ENCODE measurements at places on chromosomes 3 and 15. TPM values are rescaled to one million over a fixed set of nuclear protein-coding genes. Genes with fewer than 3 reads are reported as not detected.

GRCh38 chr3:149464542-149465328 lies 9.8 kb upstream of the TM4SF4 start:
- no peak for DNase-seq

SGO1 gene
- polyA plus RNA-seq, result 2.1 TPM

- no peak for DNase-seq
Measured at GRCh38 chr3:12588039-12589009, 31.4 kb downstream of the MKRN2 start.

- peak; percentile 20 for DNase-seq
Measured at GRCh38 chr3:182837855-182838454, 44.7 kb downstream of the ATP11B start.

ZWILCH gene
- 9.5 TPM for polyA plus RNA-seq

DNAH12 gene
- polyA plus RNA-seq, result 0.08 TPM

EFHB gene
- polyA plus RNA-seq, result 0.42 TPM

MESP1 gene
- polyA plus RNA-seq, result not detected

DNA sequence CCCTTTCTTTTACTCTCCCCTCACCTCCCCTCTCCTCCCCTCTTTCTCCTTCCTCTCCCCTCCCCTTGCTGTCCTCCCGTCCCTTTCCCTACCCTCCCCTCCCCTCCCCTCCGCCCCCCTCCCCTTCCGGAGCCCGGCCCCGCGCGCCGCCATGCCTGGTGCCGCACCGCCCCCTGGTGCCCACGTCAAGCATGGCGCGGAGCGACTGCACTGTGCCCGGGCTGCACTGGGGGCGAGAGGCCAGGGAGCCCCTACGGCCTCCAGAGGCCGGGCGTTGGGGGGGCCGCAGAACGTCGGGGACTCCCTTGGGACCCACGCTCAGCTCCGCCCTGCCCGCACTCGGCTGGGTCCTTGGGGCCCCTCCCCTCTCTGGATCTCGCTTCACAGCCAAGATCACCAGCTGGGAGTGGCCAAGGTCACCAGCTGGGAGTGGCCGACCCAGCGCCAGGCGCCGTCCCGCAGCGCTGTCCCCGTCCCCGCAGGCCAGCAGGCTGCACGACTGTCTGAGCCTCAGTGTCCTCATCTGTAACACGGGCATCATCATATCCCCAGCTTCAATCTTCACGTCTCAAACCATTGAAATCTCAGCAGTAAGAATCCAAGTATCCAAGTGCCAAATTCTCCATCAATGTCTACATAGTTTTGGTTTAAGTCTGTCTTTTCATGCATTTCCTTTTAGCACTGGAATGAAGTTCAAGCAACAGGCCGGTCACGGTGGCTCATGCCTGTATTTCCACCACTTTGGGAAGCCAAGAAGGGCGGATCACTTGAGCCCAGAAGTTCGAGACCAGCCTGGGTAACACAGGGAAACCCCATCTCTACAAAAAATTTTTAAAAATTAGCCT lies 42.5 kb downstream of the TPRA1 start:
- DNase-seq, result peak; percentile 14

DNA sequence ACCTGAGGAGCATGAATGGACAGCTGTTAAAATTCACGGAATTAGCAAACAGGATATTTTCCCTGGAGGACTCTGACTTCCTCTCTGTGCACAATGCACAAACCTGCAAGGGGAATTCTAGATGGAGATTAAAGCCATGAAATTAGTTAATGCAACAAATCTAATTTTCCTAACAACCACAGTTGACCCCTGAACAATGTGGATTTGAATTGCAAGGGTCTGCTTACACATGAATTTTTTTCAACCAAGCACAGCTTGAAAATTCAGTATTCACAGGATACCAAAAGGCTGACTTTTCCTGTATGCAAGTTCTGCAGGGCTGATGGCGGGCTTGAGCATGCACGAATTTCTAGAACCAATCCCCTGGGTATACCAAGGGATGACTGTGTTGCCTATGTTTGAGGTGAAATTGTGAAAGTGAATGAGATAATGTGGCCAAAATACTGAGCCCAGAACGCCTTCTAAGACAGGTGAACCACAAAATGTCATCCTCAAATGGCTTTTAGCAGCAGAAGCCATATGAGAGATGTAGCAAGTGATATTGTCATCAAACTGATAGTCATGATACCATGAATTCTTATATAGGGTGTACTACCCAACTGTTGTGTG lies 52.5 kb downstream of the COL8A1 start:
- no peak for DNase-seq

- peak; percentile 63 for DNase-seq
Measured at GRCh38 chr3:126752303-126753190, 48.5 kb downstream of the CHCHD6 start.

- no peak for DNase-seq
Measured at GRCh38 chr15:50979041-50979440, 70.6 kb downstream of the AP4E1 start.

- no peak for DNase-seq
Measured at GRCh38 chr3:159844801-159845261, 143.8 kb upstream of the IL12A start.

PLA2G4D gene
- 0.21 TPM for polyA plus RNA-seq

DNA sequence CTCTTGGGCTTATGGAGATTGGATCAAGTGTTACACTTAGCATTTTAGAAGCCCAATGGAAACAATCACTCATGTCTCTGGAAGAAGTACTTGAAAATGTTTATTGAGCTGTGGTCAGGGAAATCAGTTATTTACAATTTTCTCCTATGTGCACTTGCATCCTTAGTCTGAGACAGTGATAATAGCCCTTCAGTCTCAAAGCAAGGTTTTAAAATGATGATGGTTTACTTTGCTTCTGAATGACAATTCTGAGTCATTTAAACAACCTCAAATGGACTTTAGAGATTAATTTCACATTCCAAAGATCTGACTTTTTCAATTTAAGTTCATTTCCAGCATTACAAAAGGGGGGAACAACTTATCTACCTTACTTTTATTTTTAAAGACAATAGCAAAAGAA lies 20.1 kb downstream of the TIPARP start:
- no peak for DNase-seq

DNA sequence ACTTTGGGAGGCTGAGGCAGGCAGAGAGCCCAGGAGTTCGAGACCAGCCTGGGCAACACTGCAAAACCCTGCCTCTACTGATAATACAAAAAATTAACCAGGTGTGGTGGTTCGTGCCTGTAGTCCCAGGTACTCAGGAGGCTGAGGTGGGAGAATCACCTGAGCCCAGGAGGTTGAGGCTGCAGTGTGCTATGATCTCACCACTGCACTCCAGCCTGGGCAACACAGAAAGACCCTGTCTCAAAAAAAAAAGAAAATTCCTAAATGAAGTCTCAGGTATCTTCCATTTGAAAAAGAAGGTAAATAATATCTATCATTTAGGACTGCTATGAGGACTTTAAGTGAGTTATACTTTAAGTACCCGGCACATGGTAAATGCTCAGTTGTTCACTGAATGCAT lies 2.9 kb downstream of the SMARCC1 start:
- DNase-seq, result no peak

- DNase-seq, result no peak
Measured at GRCh38 chr3:132788301-132788671, 66.1 kb upstream of the NPHP3 start.

ZNF660 gene
- polyA plus RNA-seq, result 0.91 TPM

DNA sequence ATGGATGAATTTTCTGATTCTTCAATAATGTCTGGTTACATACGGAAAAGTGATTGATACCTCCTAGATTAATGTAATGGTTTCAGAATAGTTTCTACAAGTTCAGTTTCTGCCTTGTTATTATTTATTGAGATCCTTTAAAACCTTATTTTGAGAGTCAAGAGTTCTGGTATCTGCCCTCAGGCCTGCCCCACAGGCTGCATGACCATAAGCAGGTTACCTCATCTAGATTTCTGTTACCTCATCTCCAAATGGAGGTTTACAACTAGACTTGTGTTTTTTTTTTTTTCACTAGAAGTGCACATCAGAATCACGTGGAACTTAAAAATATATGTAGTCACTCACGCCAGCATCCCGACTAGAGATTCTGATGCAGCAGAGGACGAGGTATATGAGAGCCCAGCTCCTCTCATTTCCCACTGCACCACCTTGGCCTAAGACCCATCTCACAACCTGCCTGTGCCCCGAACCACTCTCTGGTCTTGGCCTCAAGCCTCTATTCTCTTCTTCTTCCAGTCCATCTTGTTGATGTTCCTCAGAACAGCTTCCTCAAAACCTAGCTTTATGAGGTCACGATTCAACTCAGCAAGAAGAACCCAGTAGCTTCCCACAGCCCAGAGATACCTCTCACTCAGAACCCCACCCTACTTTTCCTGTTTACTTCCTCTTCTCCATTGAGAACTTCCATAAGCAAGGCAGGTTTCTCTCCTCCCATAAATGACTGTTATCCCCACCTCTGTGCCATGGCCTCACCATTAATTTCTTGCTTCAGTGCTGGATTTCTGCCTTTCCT lies 353.4 kb downstream of the CHST2 start:
- no peak for DNase-seq

COL8A1 gene
- not detected for polyA plus RNA-seq

GRCh38 chr3:116824208-116824607 lies 114.6 kb downstream of the TUSC7 start:
- no peak for DNase-seq

IL16 gene
- 0.03 TPM for polyA plus RNA-seq

SLC25A36 gene
- polyA plus RNA-seq, result 85.6 TPM

MTMR10 gene
- 10.0 TPM for polyA plus RNA-seq

DNA sequence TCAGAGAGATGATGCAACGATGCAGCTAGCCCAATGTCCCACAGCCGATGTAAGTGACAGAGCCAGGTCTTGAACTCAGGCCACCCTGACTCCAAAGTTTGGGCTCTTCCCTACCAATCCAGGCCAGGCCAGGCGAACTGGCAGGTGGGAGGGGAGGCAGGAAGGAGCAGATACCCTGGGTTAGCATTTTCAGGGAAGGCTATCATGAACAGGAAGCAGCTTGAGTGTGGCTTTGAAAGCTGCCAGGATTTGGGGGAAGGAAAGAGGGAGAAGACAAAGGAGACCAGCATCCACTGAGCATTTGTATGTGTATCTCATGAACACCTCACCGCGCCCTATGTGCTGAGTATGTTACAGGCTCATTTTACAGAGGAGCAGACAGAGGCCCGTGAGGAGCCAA lies 38.8 kb downstream of the LMCD1 start:
- no peak for DNase-seq

GRCh38 chr3:52333869-52334557 lies 17.9 kb downstream of the DNAH1 start:
- DNase-seq, result peak; percentile 43

GOLGA8G gene
- polyA plus RNA-seq, result not detected

DNA sequence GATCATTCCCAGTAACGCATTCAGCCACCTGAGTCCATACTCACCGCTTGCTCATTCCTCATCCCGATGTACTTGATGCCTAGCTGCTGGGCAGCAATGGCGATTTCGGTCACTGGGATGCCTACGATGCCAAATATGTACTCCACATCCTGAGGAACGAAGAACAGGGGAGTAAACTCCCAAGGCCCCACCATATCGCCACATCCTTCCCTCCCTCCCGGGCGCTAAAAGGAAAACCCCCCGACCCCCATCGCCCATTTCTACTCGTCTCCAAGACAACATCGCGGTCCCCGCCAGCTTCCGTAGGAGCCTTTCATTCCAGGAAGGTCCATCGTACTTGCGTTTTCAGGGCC lies 347 bp downstream of the HACL1 start:
- no peak for DNase-seq

- peak; percentile 15 for DNase-seq
Measured at GRCh38 chr3:63937661-63938651, 25.8 kb upstream of the SCAANT1 start.

- DNase-seq, result no peak
Measured at GRCh38 chr15:77720655-77721054, 87.9 kb upstream of the LINGO1 start.

DNA sequence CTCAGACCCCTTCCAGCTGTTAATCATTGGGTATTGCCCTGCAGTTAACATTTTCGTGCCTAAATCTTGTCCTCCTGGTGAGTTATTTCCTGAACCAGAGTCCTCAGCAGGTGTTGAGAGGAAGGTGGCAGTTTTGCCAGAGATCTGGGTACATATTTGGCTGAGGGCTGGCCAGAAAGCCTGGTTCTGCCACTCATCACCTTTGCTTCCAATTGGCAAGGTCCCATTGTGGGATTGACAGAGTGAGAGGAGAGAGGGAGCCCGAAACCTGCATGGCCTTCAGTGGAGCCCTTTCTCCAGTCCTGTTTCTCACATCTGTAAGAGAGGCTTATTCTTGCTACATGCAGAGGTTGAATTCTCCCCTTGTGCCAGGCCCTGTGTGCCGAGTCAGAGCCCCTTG lies 8.9 kb upstream of the TKT start:
- no peak for DNase-seq

INSYN1 gene
- not detected for polyA plus RNA-seq

DNA sequence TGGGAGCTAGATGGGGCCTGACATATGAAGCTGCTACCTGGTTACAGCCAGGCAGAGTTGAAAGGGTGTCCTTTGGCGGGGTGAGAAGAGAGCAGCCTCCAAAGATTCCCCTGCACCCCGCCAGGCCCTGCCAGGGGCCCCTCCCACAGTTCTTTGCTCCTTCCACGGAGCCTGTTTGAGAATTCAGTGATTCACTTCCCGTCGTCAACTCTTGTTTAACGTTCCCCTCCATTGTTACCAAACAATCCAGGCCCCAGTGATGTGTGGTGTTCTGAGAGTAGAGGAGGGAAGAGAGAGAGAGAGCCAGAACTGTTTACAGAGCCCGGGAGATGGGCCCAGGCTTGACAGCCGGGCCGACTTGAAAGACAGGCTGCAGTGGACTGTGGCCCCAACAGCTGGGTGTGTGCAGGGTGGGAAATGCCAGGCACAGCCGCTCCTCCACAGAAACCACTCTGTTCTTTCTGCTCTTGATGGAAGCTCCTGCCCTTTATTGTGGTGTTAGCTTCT lies 81.5 kb downstream of the SMAD3 start:
- DNase-seq, result peak; percentile 97

P2RY1 gene
- polyA plus RNA-seq, result not detected

GRCh38 chr3:94303897-94304296 lies 241.0 kb downstream of the NSUN3 start:
- no peak for DNase-seq

MORC1 gene
- polyA plus RNA-seq, result not detected

GRCh38 chr3:72196377-72196929 lies 411.5 kb upstream of the PROK2 start:
- no peak for DNase-seq

LTK gene
- polyA plus RNA-seq, result 0.01 TPM

DNA sequence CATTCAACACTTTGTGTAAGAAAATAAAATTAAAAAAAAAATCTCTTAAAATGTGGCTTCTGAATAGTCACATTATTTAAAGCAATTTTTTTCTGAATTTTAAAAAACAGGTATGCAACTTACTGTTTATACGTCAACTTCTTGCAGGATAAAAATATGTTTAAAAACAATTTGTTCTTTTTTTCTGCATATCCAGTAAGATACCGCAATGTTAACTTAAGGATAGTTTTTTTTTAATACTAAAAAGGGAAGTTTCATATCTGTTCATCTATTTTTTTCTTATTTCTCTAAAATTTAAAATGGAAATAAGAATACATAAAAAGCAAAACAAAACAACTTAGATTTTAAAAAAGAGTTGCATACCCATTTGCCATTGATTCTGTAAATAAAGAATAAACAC lies 27.4 kb downstream of the GOLIM4 start:
- DNase-seq, result no peak

GRCh38 chr3:13110678-13111116 lies 37.5 kb upstream of the IQSEC1 start:
- DNase-seq, result no peak

PIERCE2 gene
- polyA plus RNA-seq, result not detected

PCLAF gene
- polyA plus RNA-seq, result 98.6 TPM

FURIN gene
- polyA plus RNA-seq, result 15.2 TPM

TRIM42 gene
- not detected for polyA plus RNA-seq

GRCh38 chr3:43581343-43581742 lies 40.5 kb downstream of the ANO10 start:
- no peak for DNase-seq
